Mucosa of gallbladder (tissue), 1 donor: ENCODE measurements at places on chromosomes 3 and 15. TPM values are rescaled to one million over a fixed set of nuclear protein-coding genes. Genes with fewer than 3 reads are reported as not detected.

DNA sequence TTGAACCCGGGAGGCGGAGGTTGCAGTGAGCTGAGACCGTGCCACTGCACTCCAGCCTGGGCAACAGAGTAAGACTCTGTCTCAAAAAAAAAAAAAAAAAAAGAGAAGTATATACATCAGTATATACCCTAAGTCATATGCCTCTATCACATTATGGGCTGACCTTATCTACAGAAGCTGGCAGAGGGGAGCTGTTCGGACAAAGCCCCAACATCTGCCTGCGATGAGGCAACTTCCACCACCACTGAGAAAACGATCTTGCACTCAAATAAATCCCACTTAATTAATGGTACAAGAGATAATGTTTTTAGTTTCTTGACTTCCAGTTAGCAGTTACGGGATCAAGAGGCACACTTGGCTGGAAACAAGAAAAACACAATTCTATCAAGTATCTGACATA is 2.2 kb downstream of the GLT8D1 start:
- no peak for DNase-seq

DNA sequence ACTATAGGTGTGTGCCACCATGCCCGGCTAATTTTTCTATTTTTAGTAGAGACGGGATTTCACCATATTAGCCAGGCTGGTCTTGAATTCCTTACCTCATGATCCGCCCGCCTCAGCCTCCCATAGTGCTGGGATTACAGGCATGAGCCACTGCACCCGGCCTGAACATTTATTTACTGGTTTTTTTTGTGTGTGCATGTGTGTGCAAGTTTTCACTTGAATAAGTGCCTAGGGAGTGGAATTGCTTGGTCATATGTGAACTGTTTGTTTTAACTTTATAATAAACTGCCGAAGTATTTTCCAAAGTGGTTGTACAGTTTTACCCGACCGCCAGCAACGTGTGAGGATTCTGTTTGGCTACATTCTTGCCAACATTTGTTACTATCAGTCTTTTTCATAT is 14.1 kb downstream of the BBS4 start:
- DNase-seq, result no peak

The ZXDC gene
- total RNA-seq, result 34.6 TPM

DNA sequence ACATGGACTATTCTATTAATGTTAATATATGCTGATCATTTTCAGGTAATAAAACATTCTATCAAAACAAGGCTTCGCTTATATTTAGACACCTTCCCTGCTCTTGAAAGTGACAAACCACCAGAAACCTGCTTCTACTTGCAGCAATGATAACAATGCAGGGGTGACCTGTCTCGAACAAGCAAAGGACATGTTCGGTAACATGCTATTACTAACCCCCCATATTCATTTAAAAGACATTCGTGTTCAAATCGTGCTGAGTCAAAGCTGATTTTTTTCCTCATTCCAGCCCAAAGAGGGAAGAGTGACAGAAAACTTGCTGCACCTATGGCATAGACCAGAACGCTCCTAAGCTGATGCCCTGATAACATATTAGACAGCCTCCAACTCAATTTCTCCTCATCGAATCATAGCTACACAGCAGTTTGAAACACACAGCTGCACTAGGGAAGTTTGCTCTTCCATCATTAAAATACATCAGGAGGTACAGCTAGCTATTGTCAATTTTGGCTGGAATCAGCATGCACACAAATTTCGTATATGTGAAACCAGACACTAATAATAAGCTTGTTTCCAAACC is 341.5 kb downstream of the FOXP1 start:
- no peak for DNase-seq

GRCh38 chr3:155334914-155335723 is 41.6 kb upstream of the STRIT1 start:
- no peak for DNase-seq

DNA sequence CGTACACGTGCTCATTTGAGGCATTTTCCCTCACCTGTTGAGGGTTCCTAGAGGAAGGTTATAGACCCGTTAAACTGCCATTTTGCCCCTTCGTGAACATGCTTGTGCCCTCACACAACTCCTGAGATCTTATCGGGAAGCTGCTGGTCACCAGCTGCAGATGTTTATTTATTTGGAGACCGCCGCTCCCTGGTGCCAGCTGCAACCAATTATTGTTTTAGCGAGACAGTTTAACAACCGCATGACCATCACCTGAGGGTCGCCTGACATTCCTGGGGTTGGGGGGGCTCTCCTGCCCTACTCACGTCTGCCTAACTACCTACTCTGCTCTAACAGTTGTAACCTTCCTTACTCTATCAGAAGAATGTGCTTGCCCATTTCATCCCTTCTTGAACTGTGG is 292.5 kb downstream of the MCTP2 start:
- no peak for DNase-seq

DNA sequence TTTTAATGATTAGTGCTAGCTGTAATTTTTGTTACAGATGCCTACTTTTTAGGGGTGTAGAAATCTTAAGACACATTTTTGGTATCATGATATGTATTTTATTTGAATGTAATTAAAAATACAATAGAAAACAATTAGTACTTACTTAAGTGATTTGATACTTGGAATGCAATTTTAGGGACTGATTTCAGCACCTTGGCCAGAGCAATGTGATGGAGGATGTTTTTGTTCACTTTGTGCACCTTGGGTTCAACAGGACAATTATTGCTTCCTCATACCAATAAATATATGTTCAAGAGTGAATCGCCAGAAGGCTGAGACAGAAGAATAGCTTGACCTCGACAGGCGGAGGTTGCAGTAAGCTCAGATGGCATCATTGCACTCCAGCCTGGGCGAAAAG is 22.3 kb downstream of the GMNC start:
- no peak for DNase-seq

DNA sequence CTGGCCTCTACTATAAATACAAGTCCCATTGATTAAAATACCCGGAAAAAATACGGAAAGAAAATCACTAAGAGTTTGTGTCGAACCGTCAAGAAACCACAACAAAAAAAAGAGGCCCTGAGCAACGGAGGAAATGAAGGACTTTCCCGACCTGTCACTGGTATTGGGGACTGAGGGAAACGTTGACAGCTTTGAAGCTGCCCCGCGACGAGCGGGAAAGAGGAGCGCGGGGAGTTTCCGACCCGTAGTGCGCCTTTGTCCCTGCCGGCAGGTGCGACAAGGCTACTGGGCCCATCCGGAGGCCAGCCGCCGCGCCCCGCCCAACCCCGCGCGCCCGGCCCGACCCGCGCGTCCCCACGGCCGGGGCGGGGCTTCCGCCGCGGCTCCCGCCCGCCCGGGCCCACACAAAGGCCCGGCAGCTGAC is 416 bp downstream of the PBRM1 start:
- DNase-seq, result peak; percentile 71

- no peak for DNase-seq
Measured at GRCh38 chr15:69813881-69814280, 283.8 kb downstream of the TLE3 start.

- DNase-seq, result no peak
Measured at GRCh38 chr15:73959801-73960200, 32.3 kb downstream of the STOML1 start.

DNA sequence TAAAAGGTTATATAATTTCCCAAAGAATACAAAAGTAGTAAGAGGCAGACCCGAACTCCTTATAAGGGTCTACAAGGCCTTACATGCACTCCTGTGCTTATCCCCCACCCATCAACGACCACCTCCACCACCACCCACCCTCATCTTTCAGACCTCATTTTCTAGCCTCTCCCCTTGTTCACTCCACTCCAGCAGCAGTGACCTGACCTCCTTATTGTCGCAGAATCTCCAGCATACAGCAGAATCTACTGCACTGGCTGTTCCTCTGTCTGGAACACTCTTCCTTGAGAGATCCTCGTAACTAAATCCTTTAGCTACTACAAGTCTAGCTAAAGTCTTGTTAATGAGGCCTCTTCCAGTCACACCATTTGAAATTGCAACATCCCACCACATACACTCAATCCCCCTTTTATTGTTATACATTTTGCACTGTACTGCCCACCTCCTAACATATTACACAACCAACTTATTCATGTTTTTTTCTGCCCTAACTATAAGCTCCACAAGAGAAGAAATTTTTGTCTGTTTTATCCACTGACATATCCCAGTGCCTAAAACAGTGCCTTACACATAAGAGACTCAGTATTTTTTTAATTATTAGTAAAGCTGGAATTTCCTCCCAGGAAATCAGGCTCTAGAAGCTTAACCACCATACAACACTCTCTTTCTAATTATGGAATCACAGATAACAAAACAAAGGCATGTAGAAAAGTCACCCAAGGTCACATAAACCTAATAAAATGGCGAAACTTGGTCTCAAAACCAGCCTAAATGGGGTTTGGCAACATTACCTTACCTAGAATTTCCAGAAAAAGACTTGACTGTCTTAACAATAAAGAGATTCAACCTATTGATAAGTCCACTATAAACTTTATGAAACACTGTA is 40.2 kb downstream of the ZNF148 start:
- DNase-seq, result no peak

DNA sequence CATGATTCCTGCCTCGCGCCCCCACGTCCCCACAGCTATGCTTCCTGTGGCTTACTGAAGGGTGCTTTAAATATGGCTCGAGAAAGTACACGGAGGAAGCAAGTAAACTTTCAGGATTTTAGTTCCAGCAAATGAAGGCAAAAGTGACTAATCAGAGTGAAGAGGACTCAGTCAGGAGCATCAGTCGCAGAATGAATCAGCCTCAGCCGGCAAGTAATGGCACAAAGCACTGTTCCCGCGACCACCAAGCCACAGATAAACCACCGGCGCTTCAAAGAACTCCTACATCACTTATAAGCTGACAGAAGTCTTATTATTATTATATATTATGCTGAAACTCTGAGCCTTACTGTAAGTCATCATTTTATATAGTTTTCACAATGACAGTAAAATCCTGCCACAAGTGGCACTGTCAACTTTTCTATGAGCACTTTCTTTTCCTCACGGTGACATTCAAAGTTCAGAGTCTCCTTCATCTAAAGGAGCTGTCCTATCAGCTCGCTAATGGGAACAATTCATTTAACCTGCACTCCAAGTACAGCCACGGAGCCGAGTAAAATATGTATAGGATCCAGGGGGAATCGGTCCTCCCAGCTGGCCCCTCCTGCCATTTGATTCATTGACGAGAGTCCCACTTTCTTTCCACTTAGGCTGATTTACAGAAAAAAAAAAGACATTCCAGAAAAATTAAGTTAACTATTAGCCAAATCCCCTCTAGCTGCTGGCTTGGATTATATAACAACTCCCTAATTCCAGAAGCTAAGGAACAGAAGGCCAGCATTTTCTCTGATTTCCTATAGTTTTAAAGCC is 217.0 kb upstream of the ICE2 start:
- no peak for DNase-seq

DNA sequence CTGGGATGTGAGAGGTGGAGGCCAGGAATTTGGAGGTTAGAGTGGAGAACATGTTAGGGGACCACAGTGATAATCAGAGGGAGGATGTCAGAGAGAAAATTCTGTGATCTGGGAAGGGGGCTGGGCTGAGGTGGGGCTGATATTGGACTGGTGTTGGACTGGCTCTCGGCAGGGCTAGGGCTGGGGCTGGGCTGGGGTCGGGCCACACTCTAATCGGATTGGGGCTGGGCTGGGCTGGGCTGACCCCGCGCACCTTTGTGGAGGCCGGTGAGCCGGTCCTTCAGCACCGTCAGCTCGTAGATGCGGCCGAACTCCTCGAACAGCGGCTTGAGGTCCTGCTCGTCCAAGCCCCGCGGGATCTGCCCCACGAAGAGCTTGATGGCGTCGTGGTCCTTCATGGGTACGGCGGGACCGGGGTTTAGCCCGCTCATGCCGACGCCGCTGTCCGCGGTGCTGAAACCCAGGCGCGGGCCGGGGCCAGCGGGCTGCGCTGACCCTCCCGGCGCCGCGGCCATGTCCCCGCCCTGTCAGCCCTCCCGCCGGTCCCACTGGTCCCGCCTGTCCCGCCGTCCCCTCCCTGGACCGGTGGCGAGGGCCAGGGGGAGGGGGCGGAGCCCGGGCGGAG is 485 bp downstream of the CELF6 start:
- DNase-seq, result peak; percentile 60

DNA sequence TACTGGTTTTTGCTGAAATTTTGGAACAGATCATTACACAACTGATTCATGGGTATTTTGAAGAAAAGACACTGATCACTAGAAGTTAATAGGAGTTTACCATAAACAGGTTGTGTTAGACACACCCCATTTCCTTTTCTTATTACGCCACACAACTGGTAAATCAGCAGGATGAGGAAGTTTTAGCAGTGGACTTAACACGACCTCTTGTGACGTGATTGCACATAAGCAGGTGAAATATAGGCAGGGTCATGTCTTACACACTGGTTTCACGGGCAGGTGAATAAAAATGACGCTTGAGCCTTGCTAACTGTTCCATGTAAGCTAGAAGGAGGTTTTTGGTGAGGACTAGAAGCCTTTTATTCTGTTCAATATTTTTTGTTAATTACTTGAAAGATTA is 27.1 kb upstream of the TPRG1 start:
- DNase-seq, result peak; percentile 28

DNA sequence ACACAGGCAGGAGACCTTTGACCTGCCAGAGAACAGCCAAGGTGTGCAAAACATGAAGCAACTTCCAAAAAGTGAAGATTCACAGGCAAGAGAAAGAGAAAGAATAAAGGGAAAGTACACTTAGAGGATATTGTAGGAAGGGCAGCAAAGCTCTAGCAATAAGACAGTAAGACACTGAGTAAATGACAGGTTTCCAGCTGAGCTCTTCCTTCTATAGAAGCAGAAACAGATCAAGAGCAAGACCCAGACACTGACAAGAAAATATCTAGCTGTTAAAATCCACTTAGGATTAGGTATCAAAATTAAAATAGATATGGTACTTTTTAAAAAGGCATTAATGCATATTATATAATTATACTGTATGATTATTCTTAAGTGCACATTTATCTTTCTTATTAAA is 333.4 kb downstream of the RAP2B start:
- no peak for DNase-seq

The PROK2 gene
- not detected for total RNA-seq

GRCh38 chr15:71005895-71006294 is 109.4 kb upstream of the THSD4 start:
- DNase-seq, result no peak

The CCR3 gene
- total RNA-seq, result not detected

- no peak for DNase-seq
Measured at GRCh38 chr3:11091088-11091590, 63.2 kb upstream of the HRH1 start.

The TOP2B gene
- 91.7 TPM for total RNA-seq

- no peak for DNase-seq
Measured at GRCh38 chr15:57059026-57059660, 140.7 kb downstream of the TCF12 start.

- no peak for DNase-seq
Measured at GRCh38 chr3:108420926-108421325, 89.5 kb downstream of the MYH15 start.

GRCh38 chr15:62413786-62414185 is 248.7 kb upstream of the C2CD4B start:
- DNase-seq, result no peak

The TMEM108 gene
- 0.95 TPM for total RNA-seq

The ARPIN gene
- 23.3 TPM for total RNA-seq

GRCh38 chr3:194346621-194347020 is 4.5 kb downstream of the CPN2 start:
- no peak for DNase-seq

- DNase-seq, result peak; percentile 30
Measured at GRCh38 chr3:41050144-41050543, 149.2 kb upstream of the CTNNB1 start.

GRCh38 chr15:29480949-29481348 is 211.3 kb upstream of the NSMCE3 start:
- no peak for DNase-seq
